ENCODE measurements at places on chromosomes 3 and 15.

DNA sequence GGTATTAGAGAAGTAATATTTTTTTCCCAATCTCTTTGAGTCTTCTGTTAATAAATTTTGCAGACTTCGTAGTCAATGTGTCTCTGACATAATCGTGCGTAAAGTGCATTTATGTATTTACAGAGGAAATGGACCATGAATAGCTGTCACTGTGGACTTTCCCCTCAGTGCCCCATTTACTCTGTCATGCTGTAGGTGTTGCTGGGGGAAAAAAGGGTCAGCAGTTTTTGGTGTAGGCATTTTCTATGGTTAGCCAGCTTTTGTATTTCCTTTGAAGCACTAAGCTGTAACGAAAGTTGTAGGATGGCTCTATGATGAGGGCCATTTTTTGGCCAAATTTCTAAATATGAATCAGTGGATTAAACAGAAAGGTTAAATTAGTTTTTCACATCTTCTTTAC lies 598.4 kb downstream of the FGF12 start:
- no peak for DNase-seq

- no peak for DNase-seq
Observed at GRCh38 chr3:28151608-28152228, 89.7 kb upstream of the CMC1 start.

DNA sequence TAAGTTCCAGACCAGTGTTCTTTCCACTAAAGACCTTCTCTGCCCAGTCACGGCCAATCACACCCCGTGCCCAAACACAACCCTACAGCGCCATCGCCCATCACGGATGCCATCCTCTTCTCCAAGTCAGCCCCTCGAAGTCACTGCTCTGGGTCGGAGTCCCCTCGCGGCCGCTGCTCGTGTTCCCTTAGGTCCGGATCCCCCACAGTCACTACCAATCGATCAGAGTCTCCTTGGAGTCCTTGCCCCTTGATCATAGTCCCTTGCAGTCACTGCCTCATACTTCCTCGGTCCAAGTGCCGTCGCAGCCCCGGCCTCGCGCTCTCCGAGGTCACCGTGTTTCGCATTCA lies 461 bp downstream of the PCYT1A start:
- DNase-seq, result no peak

DNA sequence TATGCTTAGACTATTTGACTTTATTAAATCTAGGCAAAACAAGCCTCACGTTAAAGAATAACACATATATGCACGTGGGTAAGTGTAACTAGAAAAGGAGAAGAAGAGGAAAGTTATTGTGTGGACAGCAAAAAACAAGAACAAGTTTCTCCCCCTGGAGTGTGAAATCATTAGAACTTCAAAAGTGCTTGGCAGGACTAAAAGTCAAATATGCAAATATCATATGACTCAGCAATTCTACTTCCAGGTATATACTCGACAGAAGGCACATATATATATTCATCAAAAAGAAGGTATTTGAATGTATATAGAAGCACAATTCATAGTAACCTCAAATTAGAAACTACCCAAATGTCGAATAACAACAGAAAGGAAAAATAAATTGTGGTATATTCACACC lies 68.9 kb upstream of the STXBP5L start:
- no peak for DNase-seq

DNA sequence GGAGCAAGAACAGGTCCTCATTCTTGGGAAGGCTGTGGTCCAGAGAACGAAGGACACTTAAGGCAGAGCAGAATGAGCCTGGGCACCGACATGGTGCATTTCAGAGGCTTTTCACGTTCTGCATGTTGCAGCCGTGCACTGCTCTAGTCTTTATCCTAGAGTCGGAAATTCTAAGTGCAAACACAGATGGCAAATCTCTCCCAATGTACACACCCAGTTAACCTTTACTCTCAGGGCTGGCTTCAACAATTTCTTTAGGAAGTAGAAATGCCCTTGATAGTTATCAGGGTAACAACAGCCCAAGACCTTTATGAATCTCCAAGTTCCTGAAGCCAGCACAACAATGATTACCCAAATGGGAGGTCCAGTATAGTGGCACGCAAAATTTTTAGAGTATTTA lies 39.1 kb upstream of the LRTM1 start:
- DNase-seq, result no peak

DNA sequence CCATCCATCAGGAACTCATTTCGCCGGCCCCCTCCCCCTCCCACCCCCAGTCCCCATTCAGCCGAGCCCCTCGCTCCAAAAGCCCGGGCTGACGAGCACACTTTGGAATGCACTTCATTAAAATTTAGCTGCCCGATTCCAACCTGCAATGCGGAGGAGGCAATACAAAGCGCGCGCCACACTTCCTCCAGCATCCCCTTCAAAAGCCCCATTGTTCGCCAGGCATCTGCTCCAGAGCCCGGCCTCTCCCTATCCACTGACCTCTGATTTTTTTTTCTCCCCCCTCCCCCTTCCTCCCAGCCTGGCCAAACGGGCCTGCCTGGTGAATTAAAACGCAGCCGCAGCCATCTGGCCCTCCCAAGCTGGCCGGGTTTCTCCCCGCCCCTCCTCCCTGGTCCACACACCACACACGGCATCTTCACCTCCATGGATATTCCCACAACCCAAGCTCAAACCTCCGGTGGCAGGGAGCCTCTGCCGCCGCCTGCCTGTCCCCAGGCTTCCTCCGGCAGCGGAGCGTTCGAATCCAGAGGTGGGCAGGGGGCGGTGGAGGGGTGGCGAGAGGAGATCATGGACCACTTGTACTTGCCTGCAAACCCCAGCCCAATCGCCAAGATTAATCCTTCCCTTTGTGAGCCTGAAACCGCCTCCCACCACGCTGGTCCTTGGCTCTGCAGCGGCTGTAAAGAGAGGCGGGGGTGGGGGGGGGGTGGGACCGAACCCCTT lies 441.3 kb downstream of the MAGI1 start:
- peak; percentile 93 for DNase-seq

DNA sequence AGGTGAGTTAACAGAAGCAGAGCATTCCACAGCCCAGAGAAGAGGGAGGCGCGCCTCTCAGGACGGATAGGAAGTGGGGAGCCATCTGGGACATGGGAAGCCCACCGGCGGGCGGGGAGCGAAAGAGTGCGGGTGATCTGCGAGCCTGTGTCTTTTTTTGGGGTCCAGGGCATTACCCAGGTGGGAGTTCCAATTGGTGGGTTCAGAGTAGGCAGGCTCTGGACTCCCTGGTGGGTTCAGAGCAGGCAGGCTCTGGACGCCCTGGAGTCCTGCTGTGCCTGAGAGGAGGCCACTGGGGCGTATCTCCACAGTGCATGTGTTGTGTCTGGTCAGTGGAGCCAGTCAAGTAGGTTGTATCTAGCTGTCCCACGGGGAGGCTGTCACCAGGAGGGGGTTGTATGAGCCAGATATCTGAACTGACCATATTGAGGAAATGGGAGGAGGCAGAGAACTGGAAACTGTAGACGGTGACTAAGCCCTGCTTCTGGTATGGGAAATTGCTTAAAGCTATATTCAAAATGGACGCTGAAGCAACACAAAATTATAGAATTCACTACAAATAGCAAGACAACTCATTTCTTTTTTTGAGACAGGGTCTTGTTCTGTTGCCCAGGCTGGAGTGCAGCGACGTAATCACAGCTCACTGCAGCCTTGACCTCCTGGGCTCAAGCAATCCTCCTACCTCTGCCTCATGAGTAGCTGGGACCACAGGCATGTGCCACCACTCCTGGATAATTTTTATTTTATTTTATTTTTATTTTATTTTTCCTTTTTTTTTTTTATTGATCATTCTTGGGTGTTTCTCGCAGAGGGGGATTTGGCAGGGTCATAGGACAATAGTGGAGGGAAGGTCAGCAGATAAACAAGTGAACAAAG lies 34.5 kb upstream of the CHST2 start:
- DNase-seq, result no peak

- DNase-seq, result no peak
Observed at GRCh38 chr15:72838311-72838731, 54.8 kb upstream of the ADPGK start.

GRCh38 chr3:191269289-191270085 lies 59.7 kb upstream of the CCDC50 start:
- DNase-seq, result no peak

DNA sequence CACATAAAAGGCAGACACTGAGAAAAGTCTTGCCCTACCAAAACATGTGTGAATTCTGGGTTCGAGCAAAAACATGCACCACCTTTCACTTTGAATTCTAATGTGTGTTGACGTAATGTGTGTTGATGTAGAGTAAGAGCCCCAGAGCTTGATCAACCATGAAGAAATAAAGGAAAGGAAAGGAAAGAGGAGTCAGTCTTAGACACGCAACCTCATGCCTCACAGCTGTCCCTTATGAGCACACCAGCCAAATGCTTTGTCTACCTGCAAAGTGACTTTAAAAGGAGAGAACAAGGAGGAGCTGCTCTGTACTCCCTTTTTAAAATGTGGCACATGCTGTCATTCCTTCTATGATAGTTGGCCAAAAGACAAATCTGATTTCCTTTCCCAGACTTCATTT lies 80.8 kb downstream of the RFTN1 start:
- no peak for DNase-seq

DNA sequence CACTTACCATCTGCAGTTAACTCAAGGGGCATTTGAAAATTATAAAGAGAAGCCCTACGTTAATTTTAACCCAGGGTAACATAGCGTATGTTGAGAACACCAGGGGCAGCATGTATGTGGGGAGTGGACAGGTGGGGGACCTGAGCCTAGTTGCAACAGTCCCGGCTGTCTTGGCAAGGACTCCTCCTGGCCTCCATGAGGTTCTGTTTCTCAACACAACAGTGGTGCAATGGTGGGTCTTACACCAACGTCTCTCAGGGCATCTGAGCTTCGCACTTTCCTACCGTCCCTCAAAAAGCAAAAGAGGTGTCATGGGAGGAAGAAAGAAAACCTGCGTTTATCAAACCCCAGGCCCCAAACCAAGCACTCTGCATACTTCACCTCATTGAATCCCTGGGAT lies 50.6 kb downstream of the MGLL start:
- no peak for DNase-seq

DNA sequence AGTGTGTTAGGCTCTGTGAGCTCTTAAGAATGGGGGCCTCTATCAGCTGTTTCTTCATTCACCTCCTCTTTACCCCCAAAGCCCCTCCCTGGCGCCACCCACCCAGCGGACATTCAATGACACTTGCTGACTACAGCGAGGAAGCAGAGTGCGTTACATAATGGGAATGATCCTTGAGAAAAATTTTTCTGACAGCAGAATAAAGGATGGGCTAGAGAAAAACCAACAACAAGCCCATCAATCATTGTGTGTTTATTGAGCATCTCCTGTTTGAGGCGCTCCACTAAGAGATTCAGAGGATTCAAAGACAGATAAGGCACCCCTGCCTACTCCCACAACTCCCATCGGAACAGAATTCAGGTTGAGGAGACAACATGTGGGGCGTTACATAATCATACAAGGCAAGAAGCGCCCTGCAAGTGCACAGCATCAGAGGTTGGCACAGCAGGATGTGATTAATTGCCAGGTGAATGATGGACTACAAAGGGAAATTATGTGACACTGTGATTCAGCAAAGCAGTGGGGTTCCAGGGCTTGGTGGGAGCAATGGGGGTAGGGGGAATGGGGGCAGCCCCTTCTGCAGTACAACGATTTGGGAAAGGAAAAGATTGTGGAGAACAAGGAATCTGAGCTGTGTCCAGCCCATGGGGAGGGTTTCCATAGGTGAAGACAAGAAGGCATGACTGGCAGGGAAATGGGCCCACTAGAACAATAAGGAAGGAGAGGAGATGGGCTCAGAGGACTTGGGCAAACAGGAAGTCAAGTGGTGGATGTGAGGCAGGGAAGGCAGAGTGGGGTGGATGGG lies 141.3 kb upstream of the ATP2B2 start:
- DNase-seq, result no peak

DNA sequence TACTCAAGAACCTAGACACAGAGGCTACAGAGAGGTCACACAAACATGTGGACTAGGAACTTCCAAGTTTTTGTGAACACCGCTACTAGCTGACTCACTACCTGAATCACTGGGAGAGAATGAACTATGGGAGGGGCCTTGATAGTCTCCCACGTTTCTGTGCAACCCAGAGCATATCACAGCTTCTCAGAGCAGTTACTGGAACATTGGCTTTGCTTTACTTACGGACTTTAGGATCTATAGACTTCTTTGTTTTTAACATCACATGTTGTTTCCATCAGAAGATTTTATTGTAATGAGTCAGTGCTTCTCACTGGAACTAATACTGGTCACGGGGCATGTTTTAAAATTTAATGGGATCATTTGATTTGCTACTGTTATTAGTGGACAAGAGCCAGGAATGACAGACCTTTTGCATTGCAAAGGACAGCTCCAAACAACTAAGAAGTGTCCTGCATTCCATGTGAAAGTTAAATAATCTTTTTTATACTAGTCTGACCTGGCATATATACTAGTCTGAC lies 35.6 kb downstream of the RTP4 start:
- no peak for DNase-seq

GRCh38 chr3:148062590-148062989 lies 635.1 kb upstream of the AGTR1 start:
- DNase-seq, result no peak

GRCh38 chr3:169085827-169086226 lies 577.7 kb downstream of the MECOM start:
- peak; percentile 70 for DNase-seq

GRCh38 chr3:46848271-46849044 lies 14.8 kb downstream of the MYL3 start:
- DNase-seq, result peak; percentile 93

DNA sequence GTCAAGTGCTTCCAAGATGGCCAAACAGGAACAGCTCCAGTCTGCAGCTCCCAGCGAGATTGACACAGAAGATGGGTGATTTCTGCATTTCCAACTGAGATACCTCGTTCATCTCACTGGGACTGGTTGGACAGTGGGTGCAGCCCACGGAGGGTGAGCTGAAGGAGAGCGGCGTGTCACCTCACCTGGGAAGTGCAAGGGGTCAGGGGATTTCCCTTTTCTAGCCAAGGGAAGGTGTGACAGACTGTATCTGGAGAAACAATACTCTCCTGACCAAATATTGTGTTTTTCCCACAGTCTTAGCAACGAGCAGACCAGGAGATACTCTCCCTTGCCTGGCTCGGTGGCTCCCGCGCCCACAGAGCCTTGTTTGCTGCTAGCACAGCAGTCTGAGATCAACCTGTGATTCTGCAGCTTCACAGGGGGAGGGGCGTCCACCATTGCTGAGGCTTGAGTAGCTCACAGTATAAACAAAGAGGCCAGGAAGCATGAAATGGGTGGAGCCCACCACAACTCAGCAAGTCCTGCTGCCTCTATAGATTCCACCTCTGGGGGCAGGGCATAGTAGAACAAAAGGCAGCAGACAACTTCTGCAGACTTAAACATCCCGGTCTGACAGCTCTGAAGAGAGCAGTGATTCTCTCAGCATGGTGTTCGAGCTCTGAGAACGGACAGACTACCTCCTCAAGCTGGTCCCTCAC lies 293.5 kb upstream of the SUCLG2 start:
- DNase-seq, result peak; percentile 89

GRCh38 chr15:67033012-67033411 lies 32.4 kb upstream of the SMAD3 start:
- peak; percentile 67 for DNase-seq

DNA sequence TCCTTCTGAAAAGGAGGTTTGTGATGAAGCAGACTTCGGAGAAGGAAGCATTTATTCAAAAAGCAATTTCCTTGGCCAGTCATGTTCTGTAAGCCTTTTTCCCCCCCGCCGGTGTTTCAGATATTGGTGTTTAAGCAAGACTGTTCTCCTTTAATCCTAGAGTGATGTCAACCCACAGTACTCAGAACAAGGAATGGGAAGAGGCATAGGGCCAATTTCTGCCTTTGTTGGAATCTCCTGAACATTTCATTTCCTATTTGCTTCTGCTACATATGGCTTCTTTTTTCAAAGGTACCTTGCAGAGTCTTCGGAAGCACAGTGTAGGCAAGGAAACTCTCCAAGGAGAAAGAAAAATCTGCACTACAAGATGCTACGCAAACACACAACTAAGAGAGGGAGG lies 713.1 kb upstream of the CFAP20DC start:
- no peak for DNase-seq

Data from mesendoderm (in vitro differentiated cells).